ENCODE measurements at places on chromosomes 3 and 15.

- DNase-seq, result no peak
These were observed 172.8 kb downstream of the USP13 start for GRCh38 chr3:179825527-179826246.

DNA sequence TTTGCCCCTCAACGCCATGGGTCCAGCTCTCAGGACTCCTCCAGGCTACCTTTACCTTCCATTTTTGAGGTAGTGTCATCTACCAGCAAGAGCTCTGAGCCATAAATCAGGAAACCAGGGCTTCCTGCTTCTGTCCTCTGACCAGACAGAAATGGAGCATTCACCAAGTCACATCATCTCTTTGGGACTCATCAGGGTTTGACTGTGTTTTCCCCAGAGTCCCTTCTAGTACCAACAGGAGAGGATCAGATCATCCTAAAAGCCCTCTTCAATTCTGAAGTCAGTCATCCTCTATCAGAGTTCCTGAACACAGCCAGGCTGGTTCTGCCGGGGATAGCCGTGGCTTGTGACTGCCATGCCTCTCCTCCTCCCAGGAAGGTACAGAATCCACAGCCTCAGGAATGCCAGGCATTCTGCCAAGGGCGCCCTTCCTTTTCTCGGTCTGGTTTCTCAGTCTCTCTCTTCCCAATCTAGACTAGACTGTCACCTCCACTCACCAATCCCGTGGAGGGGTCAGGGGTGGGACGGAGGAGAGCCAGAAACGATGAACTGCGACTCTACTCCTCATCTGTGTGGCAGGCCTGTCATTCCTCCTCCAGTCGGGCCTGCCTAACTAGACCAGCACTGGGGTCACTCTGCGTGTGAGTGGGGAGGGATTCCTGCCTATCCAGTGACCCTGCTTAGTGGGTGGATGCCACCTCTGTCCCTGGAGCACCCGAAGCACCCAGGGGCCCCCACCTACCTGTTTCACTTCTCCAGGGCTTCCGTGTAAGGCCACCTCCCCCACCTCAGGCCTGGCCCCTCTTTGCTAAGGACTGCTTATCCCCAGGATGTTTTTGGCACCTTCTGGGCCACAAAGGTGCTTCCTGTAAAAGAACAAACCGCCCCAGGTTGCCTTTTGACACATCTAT lies 30.9 kb downstream of the CCNL1 start:
- DNase-seq, result peak; percentile 32

DNA sequence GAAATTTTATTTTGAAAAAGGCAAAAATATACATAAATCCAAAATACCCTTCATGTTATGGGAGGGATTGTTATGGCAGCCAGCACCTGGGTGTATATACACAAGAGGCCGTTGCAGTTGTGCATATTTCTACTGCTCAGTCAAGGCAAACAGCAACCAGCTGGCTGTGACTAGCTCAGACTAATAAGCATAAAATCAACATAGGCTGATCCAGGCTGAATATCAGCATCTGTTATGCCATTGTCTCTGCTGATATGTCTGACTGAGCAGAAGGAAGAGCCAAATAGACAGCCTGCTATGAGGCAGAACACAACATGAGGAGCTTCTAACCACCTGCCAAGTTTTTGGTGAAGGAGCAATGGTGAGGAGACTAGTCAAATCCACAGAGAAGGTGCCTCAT lies 457.5 kb upstream of the ALCAM start:
- peak; percentile 48 for DNase-seq

- no peak for DNase-seq
These were observed 19.5 kb upstream of the COMMD2 start for GRCh38 chr3:149771652-149772271.

DNA sequence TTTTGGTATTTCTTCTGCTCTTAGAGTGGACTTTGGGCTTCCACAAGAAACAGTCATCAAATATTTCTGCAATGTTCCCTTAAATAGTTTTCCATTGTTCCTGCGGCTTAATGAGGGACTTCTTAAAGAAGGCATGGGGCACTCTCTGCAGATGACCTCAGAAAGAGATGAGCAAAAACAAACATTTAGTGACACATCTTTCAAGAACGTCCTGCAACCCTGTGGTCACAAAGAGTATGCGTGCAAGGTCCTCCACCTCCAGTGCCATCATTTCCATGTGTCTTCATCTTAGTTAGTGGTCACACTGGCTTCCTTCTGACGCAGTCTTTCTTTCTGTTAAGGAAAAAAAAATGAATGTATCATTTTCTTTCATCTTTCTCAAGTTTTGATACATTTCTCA lies 56.2 kb downstream of the GREM1 start:
- peak; percentile 56 for DNase-seq

- DNase-seq, result no peak
These were observed 105.5 kb upstream of the IL12A start for GRCh38 chr3:159882790-159883779.

DNA sequence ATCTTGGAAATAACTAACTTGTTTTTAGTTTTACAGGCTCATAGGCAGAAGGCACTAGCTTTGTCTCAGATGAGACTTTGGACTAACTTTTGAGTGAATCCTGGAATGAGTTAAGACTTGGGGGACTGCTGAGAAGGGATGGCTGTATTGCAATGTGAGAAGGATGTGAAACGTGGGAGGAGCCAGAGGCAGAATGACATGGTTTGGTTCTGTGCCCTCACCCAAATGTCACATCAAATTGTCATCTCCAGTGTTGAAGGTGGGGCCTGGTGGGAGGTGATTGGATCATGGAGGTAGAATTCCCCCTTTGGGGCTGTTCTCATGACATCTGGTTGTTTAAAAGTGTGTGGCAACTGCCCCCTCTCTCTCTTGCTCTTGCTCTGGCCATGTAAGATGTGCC lies 28.8 kb upstream of the CCDC50 start:
- DNase-seq, result no peak

DNA sequence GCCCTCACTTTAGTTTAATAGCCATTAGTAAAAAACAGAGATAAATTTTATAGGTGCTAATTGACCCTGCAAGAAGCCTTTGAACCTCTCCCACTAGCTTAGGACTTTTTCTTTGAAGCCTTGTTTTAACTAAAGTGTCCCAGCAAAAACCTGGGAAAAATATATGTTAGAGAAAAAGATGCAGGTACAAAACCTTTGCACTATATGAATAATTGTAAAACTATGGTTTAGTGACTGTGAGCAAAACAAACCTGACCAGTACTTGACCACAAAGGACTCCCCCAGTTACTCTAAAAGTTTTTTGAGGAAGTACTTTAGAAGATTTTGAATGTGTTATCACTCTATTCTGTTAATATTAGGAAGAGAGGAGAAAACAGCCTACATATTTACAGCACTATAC lies 123.3 kb upstream of the TP63 start:
- no peak for DNase-seq

GRCh38 chr3:62445275-62445674 lies 71.9 kb upstream of the FEZF2 start:
- no peak for DNase-seq

DNA sequence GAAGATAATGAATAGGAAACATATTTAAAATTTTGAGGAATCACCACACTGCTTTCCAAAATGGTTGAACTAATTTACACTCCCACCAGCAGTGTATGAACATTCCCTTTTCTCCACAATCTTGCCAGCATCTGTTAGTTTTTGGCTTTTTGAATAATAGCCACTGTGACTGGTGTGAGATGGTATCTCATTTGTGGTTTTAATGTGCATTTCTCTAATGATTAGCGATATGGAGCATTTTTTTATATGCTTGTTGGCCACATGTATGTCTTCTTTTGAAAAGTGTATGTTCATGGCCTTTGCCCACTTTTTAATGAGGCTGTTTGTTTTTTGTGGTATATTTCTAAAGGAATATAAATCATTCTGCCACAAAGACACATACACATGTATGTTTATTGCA lies 166.3 kb downstream of the NECTIN3 start:
- DNase-seq, result no peak

DNA sequence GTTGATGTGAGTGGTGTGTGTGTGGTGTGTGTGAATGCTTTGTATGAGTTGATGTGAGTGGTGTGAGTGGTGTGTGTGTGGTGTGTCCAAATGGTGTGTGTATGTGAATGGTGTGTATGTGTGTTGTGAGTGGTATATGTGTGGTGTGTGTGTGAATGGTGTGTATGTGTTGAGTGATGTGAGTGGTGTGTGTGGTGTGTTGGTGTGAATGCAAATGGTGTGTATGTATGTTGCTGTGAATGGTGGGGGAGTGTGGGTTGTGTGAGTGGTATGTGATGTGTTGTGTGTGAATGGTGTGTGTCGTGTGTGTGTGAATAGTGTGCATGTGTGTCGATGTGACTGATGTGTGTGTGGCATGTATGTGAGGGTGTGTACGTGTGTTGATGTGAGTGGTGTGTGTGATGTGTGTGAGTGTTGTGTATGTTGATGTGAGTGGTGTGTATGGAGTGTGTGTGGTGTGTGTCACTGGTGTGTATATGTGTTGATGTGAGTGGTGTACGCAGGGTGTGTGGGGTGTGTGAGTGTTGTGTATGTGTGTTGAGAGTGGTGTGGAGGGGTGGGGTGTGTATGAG lies 40.6 kb downstream of the ARNT2 start:
- DNase-seq, result no peak

GRCh38 chr3:79517766-79518413 lies 249.9 kb downstream of the ROBO1 start:
- DNase-seq, result peak; percentile 39

Measured in foreskin melanocyte (primary cell).